Upper lobe of left lung (tissue), 6 donors: ENCODE measurements at places on chromosomes 2 and 18. TPM values are rescaled to one million over a fixed set of nuclear protein-coding genes. Genes with fewer than 3 reads are reported as not detected.

Gene MAL
- total RNA-seq, result 4.4 TPM

Gene STEAP3
- 22.6 TPM for total RNA-seq

Gene TMEM214
- 77.2 TPM for total RNA-seq

Gene LYG2
- total RNA-seq, result not detected

Gene APCDD1
- 25.4 TPM for total RNA-seq

Gene DNAJC5G
- total RNA-seq, result not detected

DNA sequence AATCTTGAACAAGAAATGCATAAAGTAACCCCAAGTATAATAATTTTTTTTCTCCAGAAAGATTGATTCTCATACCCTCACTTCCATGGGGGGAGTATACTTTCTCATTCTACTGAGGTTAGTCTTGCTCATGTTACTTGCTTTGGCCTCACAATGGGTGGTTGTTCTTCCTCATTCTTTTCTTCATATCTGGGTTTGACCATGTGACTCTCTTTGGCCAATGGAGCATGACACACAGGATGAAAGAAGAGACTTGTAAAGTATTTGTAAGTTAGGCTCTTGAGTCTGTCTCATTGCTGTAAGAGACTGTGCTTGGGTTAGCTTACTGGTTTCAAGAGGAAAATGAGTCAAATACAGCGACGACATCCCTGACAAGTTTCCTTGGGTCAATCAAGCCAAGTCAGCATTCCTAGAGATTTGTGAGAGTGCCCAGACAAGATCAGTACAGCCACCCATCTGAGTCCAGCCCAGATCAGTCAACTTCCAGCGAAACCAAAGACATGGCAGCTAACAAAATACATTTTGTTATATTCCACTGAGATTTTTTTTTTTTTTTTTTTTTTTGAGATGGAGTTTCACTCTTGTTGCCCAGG is 970.2 kb downstream of the BCL11A start:
- H3K27me3 ChIP-seq, result no peaks in the 10 kb centered on the region
- H3K4me1 ChIP-seq, result no peaks in the 10 kb centered on the region
- no peaks in the 10 kb centered on the region for H3K36me3 ChIP-seq

DNA sequence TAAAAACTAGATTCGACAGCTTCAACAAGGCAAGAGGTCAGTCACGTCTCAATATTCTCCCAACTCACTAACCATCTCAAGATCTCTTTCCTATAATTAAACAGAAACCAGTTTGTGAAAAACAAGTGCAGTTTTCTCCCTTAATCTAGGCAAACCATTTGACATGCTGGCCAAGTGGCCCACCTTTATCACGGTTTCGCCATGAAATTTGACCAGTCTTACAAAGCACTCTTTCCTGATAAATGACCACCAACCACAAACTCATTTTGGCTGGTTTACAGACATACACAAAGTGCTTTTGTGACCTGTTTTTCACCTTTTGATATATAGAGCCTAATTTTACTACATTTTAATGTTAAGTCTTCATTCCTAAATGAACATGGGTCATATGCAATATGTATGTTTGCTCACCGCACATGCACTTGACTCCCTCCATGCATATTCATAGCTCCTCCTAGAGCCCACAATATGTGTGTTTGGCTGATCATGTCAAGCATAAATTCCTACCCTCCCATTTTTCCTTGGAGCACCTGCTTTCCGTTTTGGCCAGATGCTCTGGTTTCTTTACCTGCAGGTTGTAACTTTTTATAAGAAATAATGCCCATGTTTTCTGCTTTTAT is 385.1 kb downstream of the RAD51AP2 start:
- H3K4me3 ChIP-seq, result no peak overlapping the region
- H3K27me3 ChIP-seq, result no peaks in the 10 kb centered on the region
- no peaks in the 10 kb centered on the region for H3K4me1 ChIP-seq
- no peak overlapping the region for H3K27ac ChIP-seq

GRCh38 chr2:170086751-170087412 is 91.1 kb upstream of the MYO3B start:
- no peak overlapping the region for H3K27ac ChIP-seq
- H3K4me1 ChIP-seq, result no peaks in the 10 kb centered on the region
- peaks cover under 1% of the 10 kb centered on the region for H3K36me3 ChIP-seq
- no peaks in the 10 kb centered on the region for H3K27me3 ChIP-seq
- DNase-seq, result no peak
- no peak overlapping the region for H3K4me3 ChIP-seq

GRCh38 chr2:11550901-11551568 is 17.2 kb downstream of the GREB1 start:
- H3K4me1 ChIP-seq, result no peaks in the 10 kb centered on the region
- H3K4me3 ChIP-seq, result no peak overlapping the region
- H3K27ac ChIP-seq, result no peak overlapping the region
- DNase-seq, result no peak

DNA sequence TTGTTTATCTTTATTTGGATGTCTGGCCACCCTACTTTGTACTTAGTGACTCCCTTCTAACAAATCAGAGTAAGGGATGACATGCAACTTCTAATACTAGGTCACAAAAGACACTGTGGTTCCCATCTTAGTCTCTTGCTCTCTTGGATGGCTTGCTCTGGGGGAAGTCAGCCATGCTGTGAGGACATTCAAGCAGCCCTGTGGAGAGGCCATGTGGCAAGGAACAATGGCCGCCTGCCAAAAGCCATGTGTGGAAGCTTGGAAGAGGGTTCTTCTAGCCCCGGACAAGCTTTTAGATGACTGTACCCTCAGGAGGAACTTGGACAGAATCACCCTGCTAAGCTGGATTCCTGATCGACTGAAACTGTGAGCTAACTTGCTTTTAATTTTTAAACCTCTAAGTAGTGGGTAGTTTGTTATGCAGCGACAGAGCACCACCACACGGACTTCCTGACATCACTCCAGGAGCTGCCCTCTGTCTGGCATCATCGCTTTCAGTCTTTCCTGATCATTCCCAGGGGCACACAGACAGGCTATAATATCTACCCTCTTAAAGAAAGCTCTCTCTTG is 116.8 kb upstream of the ODC1 start:
- H3K27ac ChIP-seq, result no peak overlapping the region
- peaks cover 8% of the 10 kb centered on the region for H3K4me1 ChIP-seq
- H3K36me3 ChIP-seq, result peaks cover 3% of the 10 kb centered on the region
- no peaks in the 10 kb centered on the region for H3K27me3 ChIP-seq

- no peak overlapping the region for H3K4me3 ChIP-seq
- H3K36me3 ChIP-seq, result no peaks in the 10 kb centered on the region
- no peak for DNase-seq
- H3K27me3 ChIP-seq, result no peaks in the 10 kb centered on the region
Observed at GRCh38 chr2:162381851-162382250, 37.9 kb downstream of the GCA start.

DNA sequence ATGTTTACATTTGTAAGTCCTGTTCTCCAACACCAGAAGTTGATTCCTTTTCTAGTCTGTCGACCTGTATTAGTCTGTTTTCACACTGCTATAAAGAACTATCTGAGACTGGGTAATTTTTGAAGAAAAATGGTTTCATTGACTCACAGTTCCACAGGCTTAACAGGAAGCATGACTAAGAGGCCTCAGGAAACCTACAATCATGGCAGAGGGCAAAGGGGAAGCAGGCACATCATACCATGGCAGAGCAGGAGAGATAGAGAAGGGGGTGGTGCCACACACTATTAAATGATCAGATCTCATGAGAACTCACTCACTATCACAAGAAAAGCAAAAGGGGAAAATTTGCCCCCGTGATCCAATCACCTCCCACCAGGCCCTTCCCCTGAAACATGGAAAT is 112.8 kb upstream of the MAP3K20 start:
- no peak overlapping the region for H3K27ac ChIP-seq
- H3K4me1 ChIP-seq, result peaks cover 8% of the 10 kb centered on the region
- no peak for DNase-seq
- H3K27me3 ChIP-seq, result no peaks in the 10 kb centered on the region

DNA sequence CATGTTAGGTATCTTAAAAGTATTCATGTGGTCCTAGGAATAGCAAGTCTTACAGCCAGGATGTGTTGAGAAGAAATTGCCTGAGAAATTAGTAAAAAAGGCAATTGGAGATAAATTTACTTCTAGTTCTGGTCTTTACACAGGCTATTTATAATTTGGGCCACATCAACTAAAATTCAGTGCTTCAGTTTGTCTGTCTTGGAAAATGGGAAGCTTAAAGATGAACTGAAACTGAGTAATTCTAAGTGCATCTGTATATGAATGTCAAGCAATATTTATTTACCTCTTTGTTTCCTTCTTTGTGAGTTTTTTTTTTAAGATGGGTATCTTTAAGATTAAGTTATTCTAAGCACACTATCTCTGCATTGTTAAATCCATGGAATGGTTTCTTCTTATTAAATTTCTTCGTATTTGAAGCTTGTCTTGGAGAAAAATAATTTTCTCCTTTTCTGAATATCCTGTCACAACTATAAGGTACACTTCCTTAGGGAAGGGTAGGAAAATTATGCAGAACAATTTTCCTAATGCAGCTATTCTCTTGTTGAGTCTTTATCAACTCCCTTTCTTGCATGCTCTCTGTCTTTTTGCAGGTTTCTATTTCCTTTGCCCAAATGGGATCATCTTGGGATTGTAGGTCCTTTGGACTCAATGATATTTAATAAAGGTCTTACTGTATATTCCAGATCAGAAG is 39.7 kb upstream of the MMADHC start:
- DNase-seq, result no peak
- no peak overlapping the region for H3K27ac ChIP-seq
- H3K36me3 ChIP-seq, result no peaks in the 10 kb centered on the region
- no peaks in the 10 kb centered on the region for H3K27me3 ChIP-seq
- no peaks in the 10 kb centered on the region for H3K4me1 ChIP-seq

DNA sequence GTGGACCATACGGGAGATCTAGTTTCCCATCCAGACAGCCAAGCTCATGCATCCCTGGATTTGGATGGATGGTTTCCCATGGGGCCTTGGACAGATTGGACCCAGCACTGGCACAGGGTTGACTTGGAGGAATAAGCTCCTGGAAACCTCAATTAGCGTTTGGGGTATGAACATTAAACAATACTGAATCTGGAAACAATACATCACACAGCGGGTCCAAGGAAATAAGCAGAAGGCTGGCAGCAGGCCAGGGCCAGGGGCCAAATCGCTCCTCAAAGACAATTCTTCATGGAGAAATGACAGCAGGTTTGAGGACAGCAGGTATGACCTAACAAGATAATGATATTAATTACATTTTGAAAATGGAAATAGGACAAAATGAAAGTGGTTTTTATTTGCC is 540.6 kb downstream of the RIT2 start:
- H3K27me3 ChIP-seq, result no peaks in the 10 kb centered on the region
- no peaks in the 10 kb centered on the region for H3K36me3 ChIP-seq
- DNase-seq, result no peak
- no peak overlapping the region for H3K4me3 ChIP-seq

- H3K27me3 ChIP-seq, result no peaks in the 10 kb centered on the region
- peaks cover 53% of the 10 kb centered on the region for H3K4me1 ChIP-seq
- no peak for DNase-seq
- no peaks in the 10 kb centered on the region for H3K36me3 ChIP-seq
- no peak overlapping the region for H3K4me3 ChIP-seq
Observed at GRCh38 chr2:85179541-85179940, 46.3 kb downstream of the TCF7L1 start.

DNA sequence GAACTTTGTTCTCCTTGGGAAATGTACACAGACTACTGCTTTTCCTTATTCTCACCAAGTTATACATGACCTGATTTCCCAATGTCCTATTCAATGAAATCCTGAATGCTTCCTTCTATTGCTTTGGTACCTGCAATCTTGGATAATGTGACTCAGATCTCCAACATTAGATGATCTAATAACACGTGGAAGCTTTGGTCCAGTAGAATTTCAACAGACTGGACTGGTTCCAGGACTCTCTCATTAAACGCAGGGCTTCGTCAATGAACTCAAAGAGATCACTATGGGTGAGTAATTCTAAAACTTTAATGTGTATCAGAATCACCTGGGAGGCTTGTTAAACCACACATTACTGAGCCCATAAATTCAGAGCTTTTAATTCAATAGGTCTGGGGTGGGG is 413.6 kb upstream of the KCNH7 start:
- no peak for DNase-seq
- H3K4me3 ChIP-seq, result no peak overlapping the region
- no peaks in the 10 kb centered on the region for H3K36me3 ChIP-seq
- no peak overlapping the region for H3K27ac ChIP-seq

GRCh38 chr2:170815746-170816503 is 762 bp upstream of the GAD1 start:
- H3K4me3 ChIP-seq, result peak overlapping the region; percentile 28
- DNase-seq, result peak; percentile 60
- H3K27me3 ChIP-seq, result peaks cover 4% of the 10 kb centered on the region
- no peak overlapping the region for H3K27ac ChIP-seq
- peaks cover 60% of the 10 kb centered on the region for H3K4me1 ChIP-seq

DNA sequence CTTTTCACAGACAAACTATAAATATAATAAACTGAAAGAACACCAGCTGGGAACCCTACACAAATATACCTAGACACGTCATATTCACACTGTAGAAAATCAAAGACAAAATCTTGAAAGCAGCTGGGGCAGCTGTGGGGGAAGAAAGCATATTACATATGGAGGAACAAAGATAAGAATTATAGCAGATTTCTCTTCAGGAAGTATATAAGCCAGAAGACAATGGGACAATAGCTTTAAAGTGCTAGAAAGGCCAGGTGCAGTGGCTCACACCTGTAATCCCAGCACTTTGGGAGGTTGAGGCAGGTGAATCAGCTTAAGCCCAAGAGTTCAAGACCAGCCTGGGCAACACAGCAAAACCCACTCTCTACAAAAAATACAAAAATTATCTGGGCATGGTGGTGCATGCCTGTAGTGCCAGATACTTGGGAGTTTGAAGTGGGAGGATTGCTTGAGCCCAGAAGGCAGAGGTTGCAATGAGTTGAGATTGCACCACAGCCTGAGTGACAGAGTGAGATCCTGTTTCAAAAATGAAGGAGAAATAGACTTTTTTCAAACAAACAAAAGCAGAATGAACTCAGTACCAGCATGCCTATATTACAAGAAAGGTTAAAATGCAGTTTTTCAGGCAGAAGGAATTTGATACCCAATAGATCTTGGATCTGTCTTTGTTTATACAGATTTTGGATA is 26.8 kb upstream of the ERCC3 start:
- no peaks in the 10 kb centered on the region for H3K4me1 ChIP-seq
- no peaks in the 10 kb centered on the region for H3K27me3 ChIP-seq
- H3K36me3 ChIP-seq, result peaks cover 43% of the 10 kb centered on the region
- H3K27ac ChIP-seq, result no peak overlapping the region
- no peak for DNase-seq

DNA sequence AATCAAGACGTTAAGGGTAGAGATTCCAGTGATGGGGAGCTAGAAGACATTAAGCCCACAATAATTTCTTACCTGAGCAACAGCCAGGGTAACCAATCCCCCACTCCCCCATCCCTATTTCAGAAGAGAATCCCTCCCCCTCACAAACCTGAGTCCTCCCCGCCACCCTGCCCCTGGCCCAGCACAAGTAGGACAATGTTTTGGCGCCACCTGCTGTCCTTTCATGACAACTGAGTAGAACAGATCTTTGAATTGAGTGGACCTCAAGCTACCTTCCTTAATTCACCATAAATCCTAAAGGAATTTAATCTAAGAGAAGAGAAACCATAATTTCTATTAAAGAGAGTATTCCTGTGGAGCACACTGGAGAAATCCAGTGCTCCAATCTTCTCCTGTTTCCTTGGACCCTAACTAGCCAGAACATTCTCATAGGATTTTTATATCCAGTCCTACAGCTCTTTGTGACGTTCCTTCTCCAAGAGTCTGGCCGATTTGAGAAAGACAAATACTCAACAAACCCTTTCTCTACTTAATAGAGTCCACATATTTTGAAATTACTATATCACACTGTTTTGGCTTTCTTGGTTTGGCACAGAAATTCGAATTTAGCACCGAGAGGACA is 41.1 kb downstream of the NHEJ1 start:
- no peaks in the 10 kb centered on the region for H3K27me3 ChIP-seq
- H3K36me3 ChIP-seq, result no peaks in the 10 kb centered on the region
- H3K27ac ChIP-seq, result no peak overlapping the region
- peaks cover 32% of the 10 kb centered on the region for H3K4me1 ChIP-seq
- no peak overlapping the region for H3K4me3 ChIP-seq
